ENCODE measurements at places on chromosomes 12 and 14.

GRCh38 chr12:57889500-57889989, 43.0 kb upstream of the CTDSP2 start:
- no peak for DNase-seq

DNA sequence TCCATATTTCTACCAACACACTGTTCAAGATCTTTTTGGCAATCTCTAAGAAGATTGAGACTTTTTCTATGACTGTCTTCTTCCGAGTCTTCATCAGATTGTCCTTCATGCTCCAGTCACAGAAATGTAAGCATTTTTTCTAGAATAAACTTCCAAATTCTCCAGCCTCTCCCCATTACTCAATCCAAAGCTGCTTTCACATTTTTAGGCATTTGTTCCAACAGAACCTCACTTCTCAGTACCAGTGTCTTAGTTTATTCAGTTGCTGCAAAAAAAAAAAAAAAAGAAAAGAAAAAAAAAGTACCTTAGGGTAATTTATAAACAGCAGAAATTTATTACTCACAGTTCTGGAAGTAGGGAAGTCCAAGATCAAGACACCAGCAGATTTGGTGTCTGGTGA, 290.8 kb upstream of the NOVA1 start:
- no peak for DNase-seq

DNA sequence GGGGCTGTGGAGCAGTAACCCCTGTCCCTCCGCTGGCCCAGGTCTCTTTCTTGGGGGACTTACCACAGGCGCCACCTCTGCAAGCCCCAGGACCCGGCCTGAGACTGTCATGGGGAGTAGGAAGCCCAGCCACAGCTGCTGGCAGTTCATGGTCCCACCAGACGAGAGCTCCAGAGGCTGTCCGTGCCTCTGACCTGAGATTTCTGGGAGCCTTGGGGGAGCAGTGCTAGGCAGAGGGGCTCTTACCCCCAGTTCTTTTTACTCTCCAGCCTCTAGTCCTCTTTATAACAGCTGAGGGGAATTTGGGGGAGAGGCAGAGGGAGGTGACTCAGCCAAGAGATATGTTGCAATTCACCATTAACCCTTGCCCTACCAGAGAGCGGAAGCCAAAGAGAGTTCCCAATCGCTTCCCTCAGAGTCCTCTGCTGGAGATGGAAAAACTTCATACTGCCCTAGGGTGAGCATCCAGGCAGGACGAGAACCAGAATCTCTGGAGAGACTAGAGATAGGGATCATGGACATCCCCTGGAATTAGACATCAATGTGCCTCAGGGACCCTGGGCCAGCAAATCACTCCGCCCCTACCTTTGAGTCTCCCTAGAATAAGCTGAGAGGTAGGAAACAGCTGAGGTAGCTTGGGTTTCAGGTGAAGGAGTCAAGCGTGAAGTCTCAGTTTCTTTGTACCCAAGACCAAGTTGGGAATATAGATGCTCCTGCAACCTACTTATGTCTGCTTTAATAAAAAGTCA, at the start of gene MMP19:
TSS of gene MMP19 (minus strand) at position 256 of the 749 bp plus-strand sequence. CDS start at position 150, 106 bp downstream.
- DNase-seq, result no peak

GRCh38 chr14:44613061-44613712, 106.1 kb upstream of the FSCB start:
- DNase-seq, result no peak

DNA sequence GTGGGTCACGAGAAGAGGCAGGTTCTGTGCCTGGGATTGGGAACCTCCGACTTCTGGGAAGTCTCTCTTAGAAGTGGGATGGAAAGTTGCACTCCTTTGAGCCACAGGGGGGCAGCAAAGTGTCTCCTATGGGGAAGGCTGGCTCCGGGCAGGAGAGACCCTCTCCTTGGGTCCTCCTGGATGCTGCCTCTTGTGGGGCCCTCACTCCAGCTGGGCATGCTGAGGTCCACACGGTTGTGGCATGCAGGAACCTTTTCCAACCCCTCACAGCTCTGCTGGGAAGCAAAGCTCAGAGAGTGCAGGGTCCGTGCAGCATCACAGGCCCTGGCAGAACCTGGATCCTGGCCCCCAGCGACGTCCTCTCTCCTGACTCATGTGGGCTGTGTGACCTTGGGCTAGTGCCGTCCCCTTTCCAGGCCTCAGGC, 17.4 kb downstream of the SDSL start:
- peak; percentile 24 for DNase-seq

- no peak for DNase-seq
These were observed 16.1 kb downstream of the BIN2 start for GRCh38 chr12:51307655-51308593.

DNA sequence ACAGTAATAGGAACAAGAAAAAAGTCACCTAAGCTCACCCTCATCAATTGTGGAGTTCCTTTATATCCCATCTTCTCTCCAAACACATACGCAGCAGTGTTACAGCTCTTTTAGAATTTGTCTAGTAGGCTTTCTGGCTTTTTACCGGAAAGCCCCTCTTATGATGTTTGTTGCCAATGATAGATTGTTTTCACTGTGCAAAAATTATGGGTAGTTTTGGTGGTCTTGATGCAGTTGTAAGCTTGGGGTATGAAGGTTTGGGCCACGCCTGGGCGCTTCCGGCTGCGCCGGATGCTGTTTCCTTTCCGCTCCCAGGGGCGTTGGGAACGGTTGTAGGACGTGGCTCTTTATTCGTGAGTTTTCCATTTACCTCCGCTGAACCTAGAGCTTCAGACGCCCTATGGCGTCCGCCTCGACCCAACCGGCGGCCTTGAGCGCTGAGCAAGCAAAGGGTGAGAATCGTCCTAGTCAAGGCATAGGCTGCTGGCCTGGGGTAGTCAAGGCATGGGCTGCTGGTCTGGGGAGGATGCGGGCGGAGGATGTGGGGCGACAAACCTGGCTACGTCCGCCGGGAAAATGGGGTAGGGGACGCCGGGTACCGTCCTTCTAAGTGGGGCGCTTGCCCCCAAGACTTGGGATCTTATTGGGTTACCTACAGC, at the start of the genes C12orf57 and RNU7-1:
TSS of gene C12orf57 (plus strand) at position 301 of the 659 bp plus-strand sequence. CDS start at position 401, 100 bp downstream.
TSS of gene RNU7-1 (plus strand) at position 95 of the 659 bp plus-strand sequence.
- peak; percentile 90 for DNase-seq

- DNase-seq, result no peak
These were observed 77.9 kb downstream of the BCL11B start for GRCh38 chr14:99194136-99194535.

GRCh38 chr14:93962701-93963601, 13.4 kb downstream of the ASB2 start:
- DNase-seq, result peak; percentile 79

DNA sequence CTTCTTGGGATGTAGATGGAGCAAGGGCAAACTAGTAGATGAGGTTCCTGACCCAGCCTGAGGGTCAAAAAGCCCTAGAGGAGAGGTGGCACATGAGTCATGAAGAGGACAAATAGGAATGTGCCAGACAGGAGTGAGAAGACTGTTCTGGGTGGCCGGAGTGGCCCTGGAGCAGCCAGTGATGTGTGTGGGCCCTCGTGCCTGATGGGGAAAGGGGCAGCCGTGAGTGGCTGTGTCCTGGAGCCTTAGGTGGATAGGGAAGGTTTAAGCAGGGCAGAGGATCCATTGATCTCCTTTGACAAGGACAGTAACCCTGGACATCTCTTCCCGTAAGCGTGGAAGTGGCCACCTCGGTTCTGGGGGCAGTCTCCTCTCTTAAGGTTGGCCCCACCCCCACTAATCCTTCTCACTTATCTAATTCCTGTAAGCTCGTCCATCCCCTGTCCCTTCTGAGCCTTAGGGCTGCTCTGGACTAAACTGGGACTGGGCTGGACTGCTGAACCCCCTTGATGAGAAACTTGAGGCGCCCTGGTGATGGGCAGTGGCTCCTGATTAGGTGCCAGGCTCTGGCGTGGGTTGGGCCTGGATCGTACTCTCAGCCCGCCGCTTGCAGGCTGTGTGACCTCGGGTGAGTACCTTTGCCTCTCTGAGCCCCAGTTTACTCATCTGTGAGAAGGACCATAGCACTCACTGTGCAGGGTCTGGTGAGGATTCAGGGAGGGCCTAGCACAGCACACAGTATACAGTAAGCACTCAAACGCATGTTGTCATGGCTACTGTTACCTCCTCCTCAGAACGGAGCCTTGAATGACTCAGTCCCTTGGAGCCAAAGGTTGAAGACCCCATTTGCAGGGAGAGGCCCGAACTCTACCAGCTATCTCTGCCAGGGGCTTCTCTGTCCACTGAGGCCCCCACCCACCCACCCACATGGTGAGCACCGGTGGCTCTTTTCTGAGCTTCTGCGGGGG, 4.0 kb downstream of the FAM222A start:
- no peak for DNase-seq

Data from activated CD4-positive, alpha-beta memory T cell treated with anti-CD3 and anti-CD28 coated beads for 36 hours (primary cell).